ENCODE measurements at places on chromosomes 6 and 20. TPM values are rescaled to one million over a fixed set of nuclear protein-coding genes. Genes with fewer than 3 reads are reported as not detected.
A peak's percentile ranks its signal among the peaks of the same experiment; 100 is the strongest.

Gene NRSN1
- not detected for total RNA-seq

Gene SLC17A2
- not detected for total RNA-seq

Gene ANKRD6
- total RNA-seq: 12.2 TPM

Gene TMEM200A
- 5.3 TPM for total RNA-seq

Gene PHACTR3
- 8.5 TPM for total RNA-seq

Gene NOX3
- not detected for total RNA-seq

Gene KIF25
- total RNA-seq: not detected

- H3K4me1 ChIP-seq: no peaks in the 10 kb centered on the region
- no peaks in the 10 kb centered on the region for H3K27me3 ChIP-seq
- DNase-seq: no peak
- H3K4me3 ChIP-seq: no peak overlapping the region
- no peak overlapping the region for H3K27ac ChIP-seq
Observed at GRCh38 chr6:147384737-147385710, 123.5 kb upstream of the SAMD5 start.

GRCh38 chr6:158205169-158205944, 37.2 kb downstream of the GTF2H5 start:
- peaks cover 26% of the 10 kb centered on the region for H3K27me3 ChIP-seq
- no peaks in the 10 kb centered on the region for H3K4me1 ChIP-seq
- H3K4me3 ChIP-seq: no peak overlapping the region
- H3K27ac ChIP-seq: no peak overlapping the region

GRCh38 chr20:49427751-49428518, 54.5 kb downstream of the KCNB1 start:
- no peaks in the 10 kb centered on the region for H3K27me3 ChIP-seq
- no peaks in the 10 kb centered on the region for H3K36me3 ChIP-seq
- H3K27ac ChIP-seq: peak overlapping the region; percentile 42
- DNase-seq: peak; percentile 49
- H3K4me3 ChIP-seq: no peak overlapping the region

DNA sequence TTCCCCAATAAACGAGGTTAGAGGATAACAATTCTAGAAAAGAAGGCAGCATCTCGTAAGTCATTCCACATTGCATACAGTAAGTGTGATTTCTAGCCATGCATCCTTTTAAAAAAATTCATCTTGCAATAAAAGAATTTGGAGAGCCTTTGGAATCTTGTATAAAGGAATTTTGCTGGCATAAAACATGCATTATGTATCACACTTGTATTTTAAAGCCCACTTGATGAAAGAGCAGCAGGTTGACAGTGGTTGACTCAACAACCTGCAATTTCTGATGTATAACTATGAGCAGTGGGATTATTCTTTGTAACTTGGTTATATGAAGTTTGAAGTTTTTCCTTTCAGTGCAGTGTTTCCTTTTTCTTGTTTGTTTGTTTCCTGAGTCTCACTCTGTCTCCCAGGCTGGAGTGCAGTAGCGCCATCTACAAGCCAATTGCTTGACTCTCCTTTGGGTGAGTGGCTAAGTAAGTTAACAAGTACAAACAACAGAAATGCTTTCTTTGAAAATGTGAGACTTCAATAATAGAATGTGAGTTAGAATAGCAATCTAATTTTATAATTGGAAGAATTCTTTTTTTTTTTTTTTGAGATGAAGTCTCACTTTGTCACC, 39.9 kb downstream of the JARID2 start:
- no peaks in the 10 kb centered on the region for H3K36me3 ChIP-seq
- H3K4me3 ChIP-seq: no peak overlapping the region
- DNase-seq: no peak
- H3K4me1 ChIP-seq: peaks cover 61% of the 10 kb centered on the region

GRCh38 chr6:79257381-79258205, 23.1 kb upstream of the HMGN3 start:
- no peak for DNase-seq
- H3K4me3 ChIP-seq: no peak overlapping the region
- no peaks in the 10 kb centered on the region for H3K27me3 ChIP-seq
- no peak overlapping the region for H3K27ac ChIP-seq
- no peaks in the 10 kb centered on the region for H3K4me1 ChIP-seq
- no peaks in the 10 kb centered on the region for H3K36me3 ChIP-seq

DNA sequence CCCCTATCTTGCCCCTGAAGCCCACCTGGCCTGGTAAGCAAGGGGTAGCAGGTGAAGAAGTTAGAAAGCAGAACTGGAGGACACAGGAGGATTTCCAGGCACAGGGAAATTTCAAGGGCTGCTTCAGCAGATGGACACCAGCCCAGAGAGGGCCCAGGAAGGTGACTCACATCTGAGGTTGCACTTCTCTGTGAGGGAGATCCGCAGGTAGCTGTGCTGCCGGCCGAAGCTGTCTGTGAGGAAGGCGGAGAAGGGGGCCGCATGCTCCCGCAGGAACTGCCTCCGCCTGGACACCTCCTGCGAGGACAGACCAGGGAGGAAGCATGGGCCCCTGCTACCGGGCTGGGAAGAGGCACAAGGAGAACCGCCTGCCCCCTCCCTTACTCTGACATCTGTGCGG, 7.1 kb downstream of the MOCS1 start:
- no peak for DNase-seq
- H3K27ac ChIP-seq: peak overlapping the region; percentile 78
- no peaks in the 10 kb centered on the region for H3K27me3 ChIP-seq
- no peak overlapping the region for H3K4me3 ChIP-seq

DNA sequence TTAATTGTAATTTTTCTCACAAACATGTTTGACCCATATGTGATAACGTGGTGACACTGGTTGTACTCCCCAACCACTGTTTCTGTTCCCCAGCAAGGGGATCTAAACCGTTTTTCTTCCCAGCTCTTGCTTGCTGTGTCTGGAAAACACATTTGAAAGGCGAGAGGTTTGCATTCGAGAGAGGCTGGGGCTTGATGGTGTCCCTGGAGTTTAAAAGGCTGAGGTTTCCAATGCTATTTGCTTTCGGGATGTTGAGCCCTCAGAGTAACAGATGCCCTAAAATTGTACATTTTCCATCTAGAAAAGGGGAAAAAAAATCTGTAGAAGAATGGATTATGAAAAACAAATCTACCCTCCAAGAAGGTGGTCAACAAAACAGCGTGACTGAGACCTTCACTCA, 35.4 kb downstream of the AKAP12 start:
- H3K36me3 ChIP-seq: no peaks in the 10 kb centered on the region
- DNase-seq: no peak
- no peak overlapping the region for H3K4me3 ChIP-seq
- H3K27me3 ChIP-seq: no peaks in the 10 kb centered on the region
- peaks cover 38% of the 10 kb centered on the region for H3K4me1 ChIP-seq

DNA sequence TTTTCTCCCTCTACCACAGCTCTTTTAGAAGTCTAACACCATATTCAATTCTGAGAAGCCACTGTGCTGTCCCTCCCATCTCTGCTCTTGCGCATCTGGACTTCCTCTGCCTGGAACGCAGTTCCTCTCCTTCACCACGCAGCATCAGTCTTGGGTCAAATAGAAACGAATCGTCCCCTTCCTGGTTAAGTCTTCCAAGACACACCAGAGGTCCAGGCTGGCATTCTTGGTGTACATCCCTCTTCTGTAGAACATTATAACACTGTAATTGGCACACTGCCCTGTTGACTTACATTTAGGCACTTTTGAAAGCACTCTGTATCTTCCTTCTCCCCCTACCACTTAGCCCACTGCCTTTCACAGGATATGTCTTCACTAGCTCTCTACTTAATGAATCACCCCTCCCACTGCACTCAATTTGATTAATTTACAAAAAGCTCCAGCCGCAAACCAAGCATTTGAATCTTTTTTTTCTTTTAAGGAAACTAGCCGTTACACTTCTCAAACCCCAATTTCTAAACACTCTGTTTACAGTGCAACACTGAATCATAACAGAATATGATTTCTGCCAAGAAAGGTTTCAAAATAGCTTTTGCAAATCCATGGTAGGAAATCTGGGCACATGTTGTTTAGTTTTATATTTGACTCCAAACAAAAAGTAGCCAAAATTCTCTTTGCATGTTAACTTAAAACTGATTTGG, 140.8 kb upstream of the CARMIL1 start:
- H3K27me3 ChIP-seq: no peaks in the 10 kb centered on the region
- no peaks in the 10 kb centered on the region for H3K36me3 ChIP-seq
- peak overlapping the region; percentile 59 for H3K4me3 ChIP-seq
- peak overlapping the region; percentile 92 for H3K27ac ChIP-seq

DNA sequence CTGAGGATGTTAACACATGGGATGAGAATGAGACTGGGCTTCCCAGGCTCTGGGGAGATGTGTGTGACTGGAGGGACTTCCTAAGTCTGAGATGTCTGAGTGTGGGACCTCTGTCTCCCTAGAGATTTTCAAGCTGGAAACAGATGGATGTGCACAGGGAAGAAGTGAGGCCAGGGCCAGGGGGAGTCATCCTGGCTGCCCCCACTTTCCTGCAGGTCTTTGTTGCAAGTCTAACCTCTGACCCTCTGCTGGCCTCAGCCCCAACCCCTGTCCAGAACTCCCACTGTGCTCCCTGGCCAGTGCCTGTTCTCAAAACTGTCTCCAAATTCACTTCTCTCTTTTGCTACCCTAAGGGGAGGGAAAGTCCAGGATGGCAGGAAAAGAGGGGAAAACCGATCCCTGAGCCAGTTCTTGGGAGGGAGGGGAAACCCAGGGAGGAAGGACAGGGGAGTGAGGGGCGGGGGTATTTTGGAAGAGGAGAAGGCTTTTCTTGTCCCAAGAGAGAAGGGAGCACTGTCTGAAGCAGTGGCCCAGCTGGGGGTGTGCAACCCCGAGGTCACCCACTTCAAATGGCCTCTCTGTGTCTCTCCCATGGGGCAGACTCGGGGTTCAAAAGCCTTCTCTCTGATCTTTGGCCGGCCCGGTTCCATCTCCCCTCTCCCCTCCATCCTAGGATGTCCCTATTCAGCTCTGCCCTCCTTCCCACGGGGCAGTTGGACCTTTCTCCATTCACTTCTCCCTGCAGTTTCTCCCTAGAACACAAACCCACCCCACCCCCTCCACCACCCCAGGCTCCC, 3.1 kb downstream of the PPP1R18 start:
- H3K27me3 ChIP-seq: no peaks in the 10 kb centered on the region
- no peaks in the 10 kb centered on the region for H3K36me3 ChIP-seq
- no peaks in the 10 kb centered on the region for H3K4me1 ChIP-seq
- DNase-seq: no peak
- peak overlapping the region; percentile 83 for H3K4me3 ChIP-seq

- DNase-seq: no peak
- no peak overlapping the region for H3K27ac ChIP-seq
- H3K4me3 ChIP-seq: no peak overlapping the region
- H3K4me1 ChIP-seq: no peaks in the 10 kb centered on the region
- no peaks in the 10 kb centered on the region for H3K27me3 ChIP-seq
Observed at GRCh38 chr6:20539387-20539786, 5.1 kb downstream of the CDKAL1 start.

DNA sequence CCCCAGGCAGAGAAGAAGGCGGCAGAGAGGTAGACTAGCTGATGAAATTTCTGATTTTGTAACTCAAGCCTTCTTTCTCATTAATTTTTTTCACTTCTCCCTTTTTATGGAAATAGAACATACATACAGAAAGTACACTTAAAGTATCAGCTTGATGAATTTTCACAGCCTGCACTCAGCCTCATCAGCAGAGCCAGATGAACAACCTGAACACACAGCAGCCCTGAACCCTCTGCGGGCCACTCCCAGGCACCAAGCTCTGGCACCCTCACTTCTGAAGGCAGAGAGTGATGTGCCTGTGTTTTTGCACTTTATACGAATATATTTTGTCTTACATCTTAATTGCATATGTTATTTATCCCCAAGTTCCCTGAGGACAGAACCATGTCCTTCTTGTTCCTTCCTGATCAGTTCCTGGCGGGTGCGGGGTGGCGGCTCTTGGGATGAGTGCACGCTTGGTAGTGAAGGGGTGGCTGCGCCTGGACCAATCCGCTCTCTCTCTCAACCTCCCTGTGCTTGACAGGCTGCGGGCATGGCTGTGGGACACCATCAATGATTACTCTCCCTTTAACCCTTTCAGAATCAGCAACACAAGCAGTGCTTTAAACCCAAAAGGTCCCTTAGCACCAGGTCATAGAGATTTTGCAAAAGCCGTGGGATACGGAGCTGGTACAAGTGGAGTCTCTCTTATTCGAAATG, 34.8 kb upstream of the AFDN start:
- DNase-seq: no peak
- no peak overlapping the region for H3K4me3 ChIP-seq
- H3K27ac ChIP-seq: no peak overlapping the region
- H3K4me1 ChIP-seq: no peaks in the 10 kb centered on the region

- H3K4me3 ChIP-seq: peak overlapping the region; percentile 77
- no peaks in the 10 kb centered on the region for H3K36me3 ChIP-seq
- H3K4me1 ChIP-seq: peaks cover 12% of the 10 kb centered on the region
- no peaks in the 10 kb centered on the region for H3K27me3 ChIP-seq
- H3K27ac ChIP-seq: peak overlapping the region; percentile 95
- no peak for DNase-seq
Observed at GRCh38 chr6:135054226-135054568, 425 bp downstream of the HBS1L start.

- no peak overlapping the region for H3K27ac ChIP-seq
- no peaks in the 10 kb centered on the region for H3K27me3 ChIP-seq
- DNase-seq: no peak
- no peaks in the 10 kb centered on the region for H3K4me1 ChIP-seq
Observed at GRCh38 chr6:136226674-136227377, 23.3 kb downstream of the MTFR2 start.

DNA sequence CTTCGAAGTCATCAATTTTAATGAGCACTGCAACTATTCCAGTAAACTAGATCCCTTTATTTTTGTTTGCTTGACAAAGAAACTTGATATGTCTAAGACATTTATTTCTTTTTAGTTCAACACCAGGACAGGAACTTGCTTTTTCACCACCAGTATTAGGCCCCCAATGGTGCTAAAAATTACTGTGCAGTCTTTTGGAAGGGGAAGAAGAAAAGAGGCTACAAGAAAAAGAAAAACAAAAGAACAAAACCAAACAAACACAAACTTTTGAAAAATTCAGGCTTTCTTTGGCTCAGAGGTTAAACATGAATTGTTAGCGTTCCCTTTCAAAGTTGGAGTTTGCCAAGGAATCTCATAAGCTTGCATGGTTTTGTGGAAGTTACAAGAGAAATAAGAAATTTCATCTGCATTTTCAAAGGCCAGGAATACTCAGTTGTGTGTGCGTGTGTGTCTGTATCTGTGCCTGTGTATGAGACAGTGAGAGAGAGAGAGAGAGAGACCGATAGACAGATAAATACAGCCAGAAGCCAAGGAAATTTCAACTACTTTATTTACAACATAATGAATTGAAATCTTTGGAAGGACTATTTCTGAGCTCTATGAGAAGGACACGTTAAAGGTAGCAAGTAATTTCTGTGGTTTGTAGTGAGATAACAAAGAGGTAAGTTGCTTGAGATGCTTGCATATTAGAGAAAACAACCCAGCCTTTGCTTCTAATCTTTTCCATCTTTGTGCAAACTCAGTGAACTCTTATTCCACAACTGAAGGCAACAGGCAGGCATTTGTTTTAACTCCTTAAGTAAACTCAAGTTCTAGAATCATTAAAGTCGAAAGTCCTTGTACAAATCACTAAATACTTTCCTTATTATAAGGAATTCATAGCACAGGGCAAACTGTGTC, 171.0 kb upstream of the CITED2 start:
- peaks cover 5% of the 10 kb centered on the region for H3K4me1 ChIP-seq
- no peaks in the 10 kb centered on the region for H3K36me3 ChIP-seq
- DNase-seq: no peak
